EH (cell line): ENCODE measurements at places on chromosomes 5 and 9.

- DNase-seq: no peak
Measured at GRCh38 chr5:153504726-153505125, 14.3 kb downstream of the GRIA1 start.

GRCh38 chr5:177109810-177110209 is 23.1 kb downstream of the FGFR4 start:
- DNase-seq: no peak

DNA sequence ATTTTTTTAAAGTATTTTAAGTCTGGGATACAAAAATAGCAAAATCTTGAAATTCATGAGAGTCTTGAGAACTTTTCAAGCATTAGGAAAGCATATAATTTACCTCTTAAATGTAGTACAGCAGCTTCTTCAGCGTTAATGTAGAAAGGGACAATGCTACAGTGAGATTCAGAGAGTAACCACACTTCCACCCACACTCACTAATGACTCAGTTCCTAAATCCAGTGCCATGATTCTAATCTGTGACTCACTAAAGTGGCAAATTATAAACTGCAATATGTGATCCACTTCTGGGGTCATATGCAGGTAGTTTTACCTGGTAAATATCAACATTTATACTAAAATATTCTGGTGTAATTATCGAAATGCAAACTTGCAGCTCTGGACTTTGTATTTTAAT is 434.5 kb upstream of the TUSC1 start:
- peak; percentile 7 for DNase-seq

DNA sequence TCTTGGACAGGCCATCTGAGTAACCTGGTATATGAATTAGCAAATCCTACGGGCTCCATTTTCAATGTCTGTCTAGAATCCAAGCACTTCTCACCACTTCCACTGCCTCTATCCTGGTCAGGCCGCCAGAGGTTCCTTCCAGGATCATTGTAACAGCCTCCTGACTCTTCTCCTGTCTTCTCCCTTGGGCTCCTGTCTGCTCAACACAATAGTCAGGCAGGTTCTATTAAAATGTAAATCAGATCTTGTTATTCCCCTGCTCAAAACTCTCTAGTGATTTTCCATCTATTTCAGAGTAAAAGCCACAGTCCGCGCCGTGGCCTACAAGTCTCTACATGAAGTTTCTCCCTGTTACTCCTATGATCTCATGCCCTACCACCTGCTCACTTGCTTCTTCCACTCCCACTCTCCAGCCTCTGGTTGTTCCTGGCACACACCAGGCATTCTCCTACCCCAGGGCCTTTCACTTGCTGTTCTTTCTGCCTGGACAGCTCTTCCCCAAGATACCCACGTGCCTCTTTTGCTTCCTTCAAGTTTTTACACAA is 21.7 kb downstream of the ZNF366 start:
- DNase-seq: no peak

GRCh38 chr5:53482717-53483638 is 2.5 kb downstream of the FST start:
- DNase-seq: peak; percentile 42

DNA sequence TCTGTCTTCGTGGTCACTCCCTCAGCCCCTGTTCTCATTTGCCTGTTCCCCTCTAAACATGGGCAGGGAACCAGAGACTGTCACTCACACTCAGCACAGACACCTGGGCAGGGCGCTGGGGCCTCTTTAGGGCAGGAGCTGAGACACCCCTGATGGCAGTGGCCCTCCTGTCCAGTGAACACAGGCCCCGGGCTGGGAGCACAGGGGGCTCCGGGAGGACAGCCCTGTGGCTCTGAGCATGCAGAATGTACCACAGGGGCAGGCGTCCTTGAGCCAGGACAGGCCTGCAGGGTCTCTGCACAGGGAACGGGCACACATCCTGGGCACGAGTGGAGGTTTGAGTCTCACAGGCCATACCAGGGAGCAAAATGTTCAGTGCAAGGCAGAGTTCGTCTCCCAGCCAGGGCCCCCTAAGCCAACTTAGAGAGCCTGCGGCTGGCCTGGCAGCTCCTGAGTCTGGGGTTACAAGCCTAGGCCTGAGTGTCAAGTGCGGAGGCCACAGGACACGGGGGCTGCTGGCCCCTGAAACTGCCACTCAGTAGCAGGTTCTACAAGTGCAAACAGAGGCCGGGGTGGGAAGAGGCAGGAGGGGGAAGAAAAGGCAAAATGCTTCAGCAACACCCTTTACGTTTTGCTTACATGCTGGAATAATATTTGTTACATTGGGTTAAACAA is 55.9 kb upstream of the NKD2 start:
- no peak for DNase-seq

DNA sequence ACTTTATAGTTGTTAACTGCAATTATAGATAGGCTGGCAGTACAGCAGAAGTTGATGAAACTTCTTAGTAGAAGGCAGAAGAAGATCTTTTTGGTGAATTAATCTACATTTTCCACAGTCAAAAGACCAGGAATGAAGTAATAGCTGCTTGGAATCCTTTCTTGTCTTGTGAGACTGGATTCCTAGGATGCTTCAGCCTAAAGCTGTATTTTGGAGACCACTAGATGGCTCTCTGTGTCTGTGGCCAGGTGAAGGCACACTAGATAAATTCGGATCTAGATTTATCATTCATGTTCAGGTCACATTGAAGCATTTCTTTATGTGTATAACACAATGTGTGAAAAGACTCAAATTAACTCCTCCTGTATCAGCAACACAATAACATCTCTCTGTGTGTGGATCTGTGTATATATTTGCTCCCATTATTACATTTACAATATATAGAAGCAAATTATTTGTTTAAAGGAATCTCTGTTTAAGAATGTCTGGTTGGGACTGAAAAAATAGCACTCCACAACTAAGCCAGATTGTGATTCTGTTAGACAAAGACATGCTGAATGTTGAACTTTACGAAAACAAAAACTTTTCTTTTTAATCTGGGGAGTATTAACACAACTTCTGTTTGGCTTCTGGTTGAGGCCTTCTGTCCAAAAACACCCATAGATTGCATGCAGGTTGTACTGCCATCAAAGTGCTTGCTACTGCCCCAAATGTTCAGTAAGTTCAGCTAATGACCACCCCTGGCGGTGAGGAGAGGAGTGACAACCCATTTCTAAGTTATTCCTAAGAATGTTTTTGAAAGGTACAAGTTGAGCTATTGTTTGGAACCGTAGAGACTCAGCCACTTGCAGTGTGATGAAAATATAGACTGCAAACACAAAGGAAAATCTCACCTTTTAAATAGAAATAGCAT is 10.6 kb downstream of the GRIN3A start:
- peak; percentile 22 for DNase-seq

DNA sequence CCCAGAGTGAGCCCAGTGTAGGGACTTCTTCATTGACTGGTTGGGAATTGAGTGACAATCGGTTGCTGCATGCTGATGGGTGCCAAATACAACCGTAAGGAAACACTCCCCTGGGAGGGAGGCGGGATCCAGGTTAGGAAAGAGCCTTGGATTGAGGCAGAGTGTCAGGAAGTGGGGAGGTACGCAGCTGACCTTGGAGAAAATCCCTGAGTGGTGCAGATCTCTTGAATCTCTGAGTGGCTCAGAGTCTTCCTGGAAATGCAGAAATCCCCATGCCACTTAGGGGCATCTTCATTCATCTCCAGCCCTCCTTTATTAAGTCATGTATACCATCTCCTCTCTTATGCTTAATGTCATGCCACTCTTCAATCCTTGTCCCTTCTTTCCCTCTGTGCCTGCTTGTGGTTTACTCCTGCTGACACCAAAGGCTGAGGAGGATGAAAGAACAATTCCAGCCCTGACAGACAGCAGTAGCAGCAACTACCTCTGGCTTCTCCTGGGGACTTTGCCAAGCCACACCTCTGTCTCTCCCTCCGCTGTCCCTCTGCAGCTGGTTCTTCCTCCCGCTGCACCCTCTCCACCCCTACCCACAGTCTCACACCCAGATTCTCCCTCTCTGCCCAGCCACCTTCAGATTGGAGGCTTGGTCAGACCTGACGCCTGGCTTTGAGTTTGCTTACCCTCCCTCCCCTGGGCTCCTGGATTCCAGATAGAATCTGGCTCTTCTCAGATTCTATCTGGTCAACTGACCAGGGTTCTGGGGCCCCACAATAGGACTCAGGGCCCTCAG is 14.1 kb upstream of the LCP2 start:
- no peak for DNase-seq

GRCh38 chr5:40276426-40277102 is 403.2 kb upstream of the PTGER4 start:
- DNase-seq: no peak

DNA sequence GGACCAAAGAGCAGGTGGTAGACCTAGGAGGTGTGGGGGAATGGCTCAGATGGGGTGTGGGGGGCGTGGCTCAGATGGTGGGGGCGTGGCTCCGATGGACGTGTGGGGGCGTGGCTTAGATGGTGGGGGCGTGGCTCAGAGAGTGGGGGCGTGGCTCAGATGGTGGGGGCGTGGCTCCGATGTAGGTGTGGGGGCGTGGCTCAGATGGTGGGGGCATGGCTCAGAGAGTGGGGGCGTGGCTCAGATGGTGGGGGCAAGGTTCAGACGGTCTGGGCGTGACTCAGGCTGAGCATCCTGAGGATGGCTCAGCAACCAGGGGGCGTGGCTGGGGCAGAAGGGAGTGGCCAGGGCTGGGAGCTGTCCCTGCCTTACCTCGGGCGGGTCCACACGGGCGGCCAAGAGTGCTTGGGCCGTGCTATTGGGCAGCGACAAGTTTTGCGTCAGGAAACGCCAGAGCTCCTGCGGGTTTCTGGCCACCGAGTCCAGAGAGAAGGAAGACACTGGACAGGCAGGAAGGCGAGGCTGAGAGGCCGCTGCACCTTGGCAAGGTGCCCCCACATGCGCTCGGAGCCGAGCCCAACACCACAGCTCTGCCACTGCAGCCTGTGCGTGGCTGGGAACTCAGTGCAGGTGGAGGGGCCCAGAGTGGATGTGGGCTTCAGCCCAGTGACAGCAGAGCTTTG is 5.9 kb downstream of the ABCA2 start:
- peak; percentile 71 for DNase-seq

GRCh38 chr9:91320299-91320698 is 41.4 kb downstream of the AUH start:
- no peak for DNase-seq

GRCh38 chr9:120820095-120820494 is 22.6 kb downstream of the PSMD5 start:
- no peak for DNase-seq
